ENCODE measurements at places on chromosomes 2 and 18. TPM values are rescaled to one million over a fixed set of nuclear protein-coding genes. Genes with fewer than 3 reads are reported as not detected.

GRCh38 chr2:105919826-105920225 lies 175.1 kb downstream of the NCK2 start:
- peak; percentile 22 for DNase-seq

DNA sequence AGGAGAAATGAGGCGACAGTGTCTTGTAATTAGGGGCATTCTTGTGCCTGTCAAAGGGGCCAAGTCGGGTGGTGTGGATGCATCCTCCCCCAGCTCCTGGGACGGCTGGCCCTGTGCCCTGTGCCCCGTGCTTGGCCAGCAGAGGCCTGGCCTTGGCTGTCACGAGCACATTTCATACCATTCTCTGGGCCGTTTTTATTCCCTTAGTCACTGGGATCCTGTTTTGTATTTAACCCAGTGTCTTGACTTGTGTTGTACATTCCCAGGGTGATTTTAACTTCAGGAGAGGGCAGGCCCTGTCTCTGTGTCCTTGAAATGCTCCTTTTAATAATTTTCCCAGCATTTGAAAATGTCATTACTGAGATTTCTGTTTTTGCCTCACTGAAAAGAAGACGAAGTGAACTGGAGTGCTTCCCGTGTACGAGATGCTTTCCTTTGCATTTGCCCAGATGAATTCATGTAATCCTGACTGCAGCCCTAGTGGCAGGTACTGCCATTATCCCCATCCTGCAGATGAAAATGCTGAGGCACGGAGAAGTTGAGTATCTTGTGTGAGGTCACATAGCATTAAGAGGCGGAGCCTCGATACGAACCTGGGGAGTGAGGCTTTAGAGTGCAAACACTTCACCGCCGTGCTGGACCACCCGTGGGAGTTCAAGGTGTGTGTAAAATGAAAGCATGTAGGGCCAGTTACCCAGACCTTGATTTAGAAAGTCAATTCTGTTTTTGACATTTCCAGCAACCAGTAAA lies 57.0 kb downstream of the SH3RF3 start:
- no peak for DNase-seq

- no peak for DNase-seq
Measured at GRCh38 chr18:10863026-10863425, 286.3 kb downstream of the PIEZO2 start.

DNA sequence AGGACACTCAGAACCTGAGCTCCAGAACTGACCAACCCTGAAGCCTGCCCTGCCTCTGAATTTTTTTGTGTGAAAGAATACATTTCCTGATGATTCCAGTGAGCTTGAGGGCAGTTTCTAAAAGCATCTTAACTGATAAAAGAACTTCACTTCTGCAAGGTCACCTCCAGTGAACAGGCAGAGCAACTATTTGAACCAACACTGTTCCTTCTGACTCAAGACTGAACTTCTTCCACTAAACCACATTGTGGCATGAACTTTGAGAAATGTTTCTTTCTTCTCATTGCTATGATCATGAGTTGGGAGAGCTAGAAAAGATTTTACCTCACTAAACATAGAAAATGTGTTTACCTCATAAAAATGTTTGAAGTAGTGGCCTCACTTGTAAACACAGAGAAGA lies 83.8 kb upstream of the SERTAD2 start:
- DNase-seq = no peak

- no peak for DNase-seq
Measured at GRCh38 chr2:32948266-32948665, 1.5 kb downstream of the LTBP1 start.

GRCh38 chr2:155377931-155378444 lies 679.5 kb downstream of the KCNJ3 start:
- DNase-seq = no peak

DNA sequence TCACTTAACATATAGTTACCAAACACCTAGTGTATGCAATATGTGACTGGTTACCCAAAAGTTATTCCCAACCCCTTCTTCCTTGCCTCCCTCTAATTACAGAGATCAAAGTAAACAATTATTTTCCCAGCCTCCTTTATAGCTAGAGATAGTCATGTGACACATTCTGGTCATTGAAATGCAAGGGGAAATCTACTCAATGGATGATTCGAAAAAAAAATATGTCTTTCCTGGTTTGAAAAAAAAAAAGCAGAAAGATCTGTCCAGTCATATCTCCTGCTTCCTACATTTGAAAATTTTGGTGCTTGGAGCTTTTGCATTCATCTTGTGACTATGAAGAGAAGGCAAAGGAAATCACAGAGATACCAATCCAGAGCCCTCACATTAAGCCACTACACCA lies 27.6 kb upstream of the UGP2 start:
- no peak for DNase-seq

DNA sequence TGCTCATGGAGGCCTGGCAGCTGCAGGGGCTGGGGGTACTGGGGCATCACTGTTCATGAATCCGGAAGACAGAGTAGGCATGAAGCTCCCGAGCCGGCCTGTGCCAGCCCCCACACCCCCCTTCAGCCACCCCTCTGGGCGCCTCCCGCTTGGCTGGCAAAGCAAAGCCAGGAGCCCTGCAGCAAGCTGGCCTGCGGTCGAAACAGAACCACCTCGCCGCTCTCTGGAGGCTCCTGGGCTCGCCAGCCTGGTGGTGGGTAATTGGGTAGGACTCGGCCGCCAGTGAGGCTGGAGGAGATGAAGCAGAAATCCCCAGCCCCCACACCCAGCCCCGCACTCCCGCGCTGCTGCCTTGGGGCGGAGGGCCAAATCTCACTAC lies 70.9 kb upstream of the GPC1 start:
- DNase-seq = no peak

DNA sequence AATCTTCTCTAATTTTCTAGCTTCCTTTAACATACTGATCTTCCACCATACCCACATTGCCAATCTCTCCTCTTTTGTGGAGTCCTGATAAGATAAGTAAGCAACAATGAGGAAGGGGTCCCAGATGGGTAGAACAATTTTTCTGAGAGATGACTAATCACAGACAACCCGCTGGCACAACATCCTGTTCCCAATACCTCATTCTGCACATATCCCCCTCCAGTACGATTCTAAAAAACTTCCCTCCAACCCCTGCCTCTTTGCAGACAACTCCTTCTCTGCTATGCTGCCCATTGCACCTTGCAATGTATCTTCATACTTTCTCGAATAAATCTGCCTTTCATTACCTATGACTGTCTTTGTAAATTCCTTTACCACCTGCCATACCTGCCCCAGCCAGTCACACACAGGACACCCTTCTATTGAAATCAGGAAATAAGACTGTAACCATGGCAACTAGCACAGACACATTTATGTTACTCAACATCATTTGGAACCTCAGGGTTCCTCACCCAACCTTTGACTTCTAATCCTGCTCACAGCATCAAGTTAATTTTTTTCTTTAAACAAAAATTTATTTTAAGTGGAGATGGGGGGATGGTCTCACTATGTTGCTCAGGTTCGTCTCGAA lies 7.4 kb upstream of the EXOC6B start:
- DNase-seq = no peak

- no peak for DNase-seq
Measured at GRCh38 chr18:62280786-62281185, 44.3 kb upstream of the TNFRSF11A start.

- DNase-seq = no peak
Measured at GRCh38 chr2:26692897-26693849, 651 bp downstream of the KCNK3 start.

DNA sequence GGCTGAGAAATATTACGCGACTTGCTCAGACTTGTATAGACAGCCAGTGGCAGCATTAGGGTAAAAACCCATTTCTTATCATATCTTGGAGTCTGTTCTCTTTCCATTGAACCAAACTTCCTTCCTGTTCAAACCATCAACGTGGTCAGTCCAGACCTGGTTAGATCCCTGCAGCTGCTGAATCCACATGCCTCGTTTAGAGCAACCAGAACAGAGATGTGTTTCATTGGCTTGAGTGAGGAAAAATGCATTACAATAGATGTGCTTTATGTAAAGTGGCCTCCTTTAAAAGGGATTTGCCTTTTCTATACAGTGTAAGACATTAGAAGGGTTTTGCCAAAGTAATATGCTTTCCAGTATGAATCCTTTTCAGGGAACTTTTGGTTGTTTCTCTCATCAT lies 232.4 kb downstream of the MEIS1 start:
- no peak for DNase-seq

- no peak for DNase-seq
Measured at GRCh38 chr2:69372767-69373166, 14.3 kb downstream of the GFPT1 start.

DNA sequence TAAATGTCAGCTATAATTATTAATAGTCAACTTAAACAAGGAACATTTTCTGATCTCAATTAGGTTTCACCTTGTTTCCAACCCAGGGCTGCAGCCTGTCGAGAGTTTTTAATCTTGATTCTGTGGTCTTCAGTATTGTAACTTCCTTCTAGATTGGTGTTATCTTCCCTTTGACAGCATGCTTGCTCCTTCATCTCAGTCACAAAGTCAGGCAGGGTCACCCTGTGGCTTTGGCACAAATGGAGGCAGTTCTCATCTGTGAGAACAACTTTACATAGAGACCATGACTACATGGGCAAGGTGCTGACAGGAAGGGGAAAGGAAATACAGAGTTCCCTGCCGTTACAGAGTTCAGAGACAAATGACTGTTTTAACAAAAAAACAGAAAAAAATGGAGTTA lies 50.5 kb downstream of the HNRNPLL start:
- DNase-seq = no peak

DNA sequence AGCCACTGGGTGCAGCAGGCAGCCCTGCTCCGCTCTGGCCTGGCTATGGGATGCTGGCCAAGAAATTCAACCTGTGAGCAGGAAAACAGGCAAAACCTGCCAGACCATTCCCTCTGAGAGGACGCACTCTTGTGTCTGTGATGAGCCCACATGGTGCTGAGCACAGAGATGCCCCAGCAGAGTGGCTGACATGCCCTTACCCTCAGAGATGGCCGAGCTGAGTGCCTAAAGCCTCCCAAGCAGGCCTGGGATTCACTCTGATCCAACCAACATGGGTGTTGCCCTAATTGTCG lies 34.3 kb upstream of the TAF1B start:
- DNase-seq = no peak

GRCh38 chr2:239313776-239314175 lies 87.0 kb downstream of the HDAC4 start:
- DNase-seq = no peak

DNA sequence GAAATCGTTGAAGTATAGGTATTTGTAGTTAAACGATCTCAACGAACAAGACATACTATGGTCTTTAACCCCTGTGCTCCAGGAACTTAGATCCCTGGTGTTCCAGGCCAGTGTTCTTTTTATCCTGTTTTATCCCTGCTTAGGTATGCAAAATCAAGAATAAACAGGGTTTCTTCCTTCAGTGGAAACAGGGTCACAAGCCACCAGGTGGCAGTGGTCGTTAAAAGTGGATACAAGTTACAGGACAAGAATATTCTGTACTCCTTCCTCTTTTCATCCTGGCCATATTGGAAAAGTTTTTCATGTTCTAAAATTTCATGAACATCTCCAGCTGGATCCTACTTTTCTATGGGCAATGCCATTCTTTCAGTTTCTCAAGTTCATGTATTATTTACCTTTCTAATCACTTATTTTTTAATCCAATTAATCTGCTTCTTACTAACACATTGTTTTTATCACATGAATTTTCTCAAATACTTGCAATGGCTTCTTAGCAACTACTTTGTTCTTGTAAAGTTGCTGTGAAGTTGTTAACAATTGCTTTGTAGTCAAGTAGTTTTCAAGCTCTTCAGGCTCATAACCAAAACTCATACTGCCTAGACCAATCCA lies 16.4 kb upstream of the HNMT start:
- peak; percentile 24 for DNase-seq

DNA sequence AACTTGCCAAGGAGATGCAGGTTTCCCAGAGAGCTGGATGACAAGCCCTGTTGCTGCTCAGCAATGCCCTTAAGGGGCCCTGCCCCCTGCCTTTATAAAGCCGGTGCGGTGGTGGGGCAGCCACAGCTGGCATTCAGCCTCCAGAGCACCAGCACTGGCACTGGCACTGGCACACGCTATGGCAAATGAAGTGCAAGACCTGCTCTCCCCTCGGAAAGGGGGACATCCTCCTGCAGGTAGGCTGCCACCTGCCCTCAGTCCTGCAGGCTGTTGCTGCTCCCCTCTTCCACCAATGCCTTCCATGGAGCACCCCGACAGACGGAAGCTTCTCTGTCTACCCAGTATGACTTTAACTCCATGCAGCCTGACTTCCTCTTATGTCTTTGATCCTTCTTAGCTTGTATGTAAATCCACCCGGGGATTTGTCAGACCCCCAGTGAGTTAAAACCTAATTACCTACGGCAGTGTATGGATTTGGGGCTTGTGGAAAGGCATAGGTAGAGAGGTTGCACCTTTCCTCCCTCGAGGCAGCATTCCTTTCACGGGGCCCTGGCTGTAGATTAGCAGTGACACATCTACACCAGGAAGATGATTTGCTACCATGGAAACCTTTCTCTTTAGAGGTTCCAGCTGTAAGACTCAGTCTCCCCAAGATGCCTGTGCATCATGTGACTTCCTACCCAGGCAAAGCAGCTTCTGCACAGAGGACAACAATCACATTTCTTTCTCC lies at the start of gene DAPL1:
Gene DAPL1 (plus strand): TSS at position 123 of the 730 bp plus-strand sequence. CDS start 56 bp downstream, at position 179.
- no peak for DNase-seq

GRCh38 chr2:240457223-240458043 lies 22.0 kb downstream of the GPC1 start:
- DNase-seq = no peak

DNA sequence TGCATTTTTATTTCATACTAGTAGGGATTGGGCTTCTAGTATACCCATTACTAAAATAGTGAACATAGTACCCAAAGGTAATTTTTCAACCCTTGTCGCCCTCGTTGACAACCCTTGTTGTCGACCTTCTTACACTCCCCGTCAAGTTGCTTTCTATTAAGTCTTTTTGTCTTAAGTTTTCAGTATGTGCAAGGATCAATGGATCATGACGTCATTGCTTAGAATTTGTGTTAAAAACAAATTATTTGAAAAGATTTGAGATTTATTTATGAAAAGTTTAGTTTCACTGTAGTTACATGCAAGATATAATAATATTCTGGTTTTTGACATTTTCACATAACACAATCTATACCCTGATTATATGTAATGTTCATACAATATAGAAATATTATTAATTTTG lies 110.4 kb downstream of the CBLN2 start:
- no peak for DNase-seq

The SH3BP4 gene
- polyA plus RNA-seq = 22.6 TPM

The FSIP2 gene
- 0.07 TPM for polyA plus RNA-seq

The SKA1 gene
- polyA plus RNA-seq = 11.9 TPM
